ENCODE measurements at places on chromosomes 13 and 19. TPM values are rescaled to one million over a fixed set of nuclear protein-coding genes. Genes with fewer than 3 reads are reported as not detected.

GRCh38 chr13:59103004-59103768, 1060.5 kb downstream of the DIAPH3 start:
- DNase-seq = no peak
- H3K36me3 ChIP-seq = peaks cover 4% of the 10 kb centered on the region

DNA sequence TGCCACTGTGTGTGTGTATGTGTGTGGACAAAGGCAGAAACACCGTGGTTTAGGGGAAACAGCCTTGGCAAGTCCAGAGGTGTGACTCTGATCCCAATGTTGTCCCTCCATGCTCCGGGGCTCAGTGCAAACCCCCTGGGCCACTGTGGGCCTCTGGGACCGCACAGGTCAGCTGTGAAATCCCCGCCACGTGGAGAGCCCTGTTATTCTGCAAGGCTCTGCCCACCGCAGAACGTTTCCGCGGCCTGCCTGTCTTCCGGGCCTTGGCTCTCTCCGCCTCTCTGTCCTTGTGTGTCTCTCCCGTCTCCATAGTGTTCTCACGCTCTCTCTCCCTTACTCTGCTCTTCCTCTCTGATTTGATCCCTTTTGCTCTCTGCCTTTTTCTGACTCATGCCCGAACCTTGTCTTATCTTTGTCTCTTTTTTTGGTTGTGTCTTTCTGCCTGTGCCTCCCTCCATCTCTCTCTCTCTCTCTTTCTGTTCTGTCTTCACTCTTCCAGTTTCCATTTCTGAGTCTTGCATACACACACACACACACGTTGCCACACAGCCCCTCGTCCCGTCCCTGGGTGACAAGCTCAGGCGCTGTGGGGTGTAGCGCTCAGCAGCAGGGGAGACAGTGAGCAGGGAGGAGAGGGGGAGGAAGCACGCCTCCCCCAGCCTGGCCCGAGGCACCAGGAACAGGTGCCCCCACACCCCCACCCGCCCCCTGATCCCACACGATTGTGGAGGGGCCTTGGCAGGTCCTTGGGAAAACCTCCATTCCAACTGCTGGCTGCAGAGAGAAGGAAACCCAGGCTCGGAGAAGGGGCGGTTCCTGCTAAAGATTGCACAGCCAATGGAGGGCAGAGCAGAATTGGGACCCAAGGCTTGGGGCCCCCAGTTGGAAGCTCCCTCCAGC, 3.0 kb downstream of the TTYH1 start:
- H3K4me1 ChIP-seq = peaks cover 22% of the 10 kb centered on the region
- peaks cover 17% of the 10 kb centered on the region for H3K27me3 ChIP-seq
- peak overlapping the region; percentile 21 for H3K4me3 ChIP-seq
- peaks cover 17% of the 10 kb centered on the region for H3K36me3 ChIP-seq

ZSCAN4 gene
- 0.74 TPM for total RNA-seq

DNA sequence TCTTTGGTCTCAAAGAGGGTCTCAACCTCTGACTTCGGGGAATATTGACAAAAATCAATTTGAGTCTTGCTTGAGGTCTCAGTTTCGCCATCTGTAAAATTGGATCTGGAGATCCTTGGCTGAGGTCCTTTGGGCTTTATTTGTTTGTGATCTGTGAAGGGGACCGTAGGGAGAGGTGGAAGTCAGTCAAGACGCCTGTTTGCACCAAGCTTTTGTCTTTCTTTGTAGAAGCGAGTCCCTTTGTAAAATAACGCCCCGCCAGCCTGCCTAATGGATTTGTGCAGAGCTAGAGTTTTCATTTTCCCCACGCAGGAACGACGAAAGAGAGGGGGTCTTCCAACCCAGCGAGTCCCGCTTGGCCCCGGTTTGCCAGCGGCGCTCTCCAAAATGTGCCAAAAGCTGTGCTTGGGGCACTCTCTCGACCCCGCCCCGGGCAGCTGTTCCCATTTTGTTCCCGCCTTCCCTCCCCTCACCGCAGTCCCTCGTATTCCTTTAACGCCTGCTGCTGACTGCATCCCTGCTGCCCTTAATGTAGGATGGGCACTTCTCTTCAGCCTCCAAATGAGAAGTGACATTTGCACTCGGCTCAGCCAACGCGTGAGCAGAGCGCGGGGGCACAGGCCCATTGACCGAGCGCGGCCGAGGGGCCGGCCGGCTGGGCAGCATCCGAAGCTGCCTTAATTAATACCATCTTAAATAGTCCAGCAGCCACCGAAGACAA, 13.0 kb downstream of the ZIC5 start:
- no peak overlapping the region for H3K27ac ChIP-seq
- peaks cover 43% of the 10 kb centered on the region for H3K4me1 ChIP-seq
- H3K27me3 ChIP-seq = peaks cover 26% of the 10 kb centered on the region

DNA sequence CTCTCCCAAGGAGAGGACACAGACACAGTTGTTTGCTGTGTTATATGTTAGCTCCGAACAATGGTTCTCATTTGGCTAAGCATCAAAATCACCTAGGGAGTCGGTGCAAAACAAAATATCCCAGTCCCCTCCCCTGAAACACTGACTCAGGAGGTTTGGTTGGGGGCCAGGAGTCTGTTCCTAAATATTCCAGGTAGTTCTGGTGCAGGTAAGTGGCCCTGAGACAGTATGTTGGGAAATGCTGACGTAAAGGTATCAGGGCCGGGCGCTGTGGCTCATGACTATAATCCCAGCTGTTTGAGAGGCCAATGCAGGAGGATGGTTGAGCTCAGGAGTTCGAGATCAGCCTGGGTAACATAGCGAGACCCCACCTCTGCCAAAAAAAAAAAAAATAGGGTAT, 2.3 kb upstream of the MAP2K7 start:
- H3K4me1 ChIP-seq = peaks cover 12% of the 10 kb centered on the region
- H3K36me3 ChIP-seq = peaks cover 9% of the 10 kb centered on the region
- peaks cover 17% of the 10 kb centered on the region for H3K27me3 ChIP-seq
- DNase-seq = no peak

BABAM1 gene
- total RNA-seq = 136 TPM

ZNF85 gene
- 19.8 TPM for total RNA-seq

DNA sequence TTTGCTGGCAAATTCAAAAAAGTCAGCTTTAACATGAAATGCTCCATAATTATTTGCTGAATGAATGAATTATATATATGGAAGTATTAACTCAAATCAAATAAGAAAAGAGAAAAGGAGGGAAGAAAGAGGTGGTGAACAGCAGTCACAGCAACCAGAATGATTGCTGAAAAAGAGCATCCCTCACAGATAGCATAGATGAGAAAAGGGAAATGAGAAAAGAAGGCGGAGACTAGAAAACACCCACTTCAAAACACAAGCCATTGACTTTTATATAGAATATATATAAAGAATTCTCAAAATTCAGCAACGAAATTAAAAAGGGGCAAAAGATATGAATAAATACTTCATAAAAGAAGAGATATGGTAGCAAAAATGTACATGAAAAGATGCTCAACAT, 75.2 kb downstream of the CAB39L start:
- no peaks in the 10 kb centered on the region for H3K4me1 ChIP-seq
- no peak overlapping the region for H3K4me3 ChIP-seq
- H3K36me3 ChIP-seq = no peaks in the 10 kb centered on the region
- H3K27me3 ChIP-seq = no peaks in the 10 kb centered on the region
- H3K27ac ChIP-seq = no peak overlapping the region

GRCh38 chr13:43804461-43805070, 17.8 kb upstream of the ENOX1 start:
- no peaks in the 10 kb centered on the region for H3K4me1 ChIP-seq
- H3K27ac ChIP-seq = no peak overlapping the region
- H3K27me3 ChIP-seq = no peaks in the 10 kb centered on the region
- H3K4me3 ChIP-seq = no peak overlapping the region
- no peaks in the 10 kb centered on the region for H3K36me3 ChIP-seq
- peak; percentile 42 for DNase-seq

DNA sequence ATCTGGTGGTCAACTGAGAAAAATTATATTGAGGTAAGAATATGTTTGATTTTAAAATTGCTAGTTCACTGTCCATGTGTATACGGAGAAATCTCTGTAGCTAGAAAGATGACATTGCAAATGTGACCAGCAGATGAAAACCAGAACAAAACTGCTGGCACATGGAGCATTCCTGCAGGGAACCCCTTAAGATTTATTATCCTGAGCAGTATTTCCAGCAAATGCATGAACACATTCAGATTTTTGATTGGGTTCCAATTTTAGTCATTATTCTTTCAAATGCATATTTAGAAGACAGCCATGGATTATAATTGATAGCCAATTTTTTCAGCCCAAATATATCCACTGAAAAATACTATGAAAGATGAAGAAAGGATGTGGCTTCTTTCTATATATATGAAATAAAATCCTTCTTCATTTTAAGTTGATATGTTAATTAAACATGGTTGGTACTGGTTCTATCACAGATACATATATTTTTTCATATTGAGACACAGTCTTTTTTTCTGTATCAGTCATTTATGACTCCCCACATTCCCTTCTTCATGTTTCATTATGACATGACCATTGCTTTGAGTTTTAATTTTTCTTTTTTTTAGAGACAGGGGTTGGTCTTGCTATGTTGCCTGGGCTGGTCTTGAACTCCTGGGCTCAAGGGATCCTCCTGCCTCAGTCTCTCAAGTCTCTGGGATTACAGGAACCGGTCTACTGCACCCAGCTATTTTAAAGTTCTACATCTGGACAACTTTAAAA, 376.5 kb downstream of the KLF12 start:
- no peak overlapping the region for H3K4me3 ChIP-seq
- H3K4me1 ChIP-seq = peaks cover 13% of the 10 kb centered on the region
- no peak overlapping the region for H3K27ac ChIP-seq
- no peak for DNase-seq

DNA sequence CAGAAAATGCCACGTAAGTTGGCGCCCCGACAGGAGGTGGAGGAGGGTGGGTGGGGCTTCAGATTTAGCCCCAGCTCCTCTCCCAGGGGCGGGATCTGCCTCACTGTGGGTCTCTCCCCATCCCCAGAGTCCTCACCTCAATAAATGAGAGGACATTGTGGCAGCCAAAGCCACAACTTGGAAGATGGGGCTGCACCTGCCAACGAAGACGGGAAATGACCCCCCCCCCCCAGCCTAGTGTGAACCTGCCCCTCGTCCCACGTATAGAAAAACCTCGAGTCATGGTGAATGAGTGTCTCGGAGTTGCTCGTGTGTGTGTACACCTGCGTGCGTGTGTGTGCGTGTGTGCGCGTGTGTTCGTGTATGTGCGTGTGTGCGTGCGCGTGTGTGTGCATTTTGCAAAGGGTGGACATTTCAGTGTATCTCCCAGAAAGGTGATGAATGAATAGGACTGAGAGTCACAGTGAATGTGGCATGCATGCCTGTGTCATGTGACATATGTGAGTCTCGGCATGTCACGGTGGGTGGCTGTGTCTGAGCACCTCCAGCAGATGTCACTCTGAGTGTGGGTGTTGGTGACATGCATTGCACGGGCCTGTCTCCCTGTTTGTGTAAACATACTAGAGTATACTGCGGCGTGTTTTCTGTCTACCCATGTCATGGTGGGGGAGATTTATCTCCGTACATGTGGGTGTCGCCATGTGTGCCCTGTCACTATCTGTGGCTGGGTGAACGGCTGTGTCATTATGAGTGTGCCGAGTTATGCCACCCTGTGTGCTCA, 1.5 kb upstream of the TRAPPC5 start:
- no peak overlapping the region for H3K27ac ChIP-seq
- peaks cover 14% of the 10 kb centered on the region for H3K27me3 ChIP-seq
- H3K4me3 ChIP-seq = peak overlapping the region; percentile 31
- DNase-seq = no peak
- no peaks in the 10 kb centered on the region for H3K4me1 ChIP-seq
- H3K36me3 ChIP-seq = peaks cover 9% of the 10 kb centered on the region

- peak overlapping the region; percentile 27 for H3K27ac ChIP-seq
- no peak overlapping the region for H3K4me3 ChIP-seq
- no peak for DNase-seq
- peaks cover 1% of the 10 kb centered on the region for H3K27me3 ChIP-seq
- peaks cover 6% of the 10 kb centered on the region for H3K36me3 ChIP-seq
- H3K4me1 ChIP-seq = peaks cover 23% of the 10 kb centered on the region
Measured at GRCh38 chr13:19680751-19681150, 47.3 kb downstream of the MPHOSPH8 start.

GRCh38 chr19:17036640-17037039, 10.0 kb upstream of the CPAMD8 start:
- no peaks in the 10 kb centered on the region for H3K36me3 ChIP-seq
- peaks cover under 1% of the 10 kb centered on the region for H3K4me1 ChIP-seq
- no peak overlapping the region for H3K27ac ChIP-seq
- no peak overlapping the region for H3K4me3 ChIP-seq
- H3K27me3 ChIP-seq = no peaks in the 10 kb centered on the region

GRCh38 chr13:94459116-94459515, 20.4 kb downstream of the DCT start:
- H3K4me1 ChIP-seq = no peaks in the 10 kb centered on the region
- DNase-seq = no peak
- no peaks in the 10 kb centered on the region for H3K36me3 ChIP-seq
- no peaks in the 10 kb centered on the region for H3K27me3 ChIP-seq
- no peak overlapping the region for H3K4me3 ChIP-seq

ALOX5AP gene
- 1.9 TPM for total RNA-seq

- no peak overlapping the region for H3K4me3 ChIP-seq
- no peaks in the 10 kb centered on the region for H3K4me1 ChIP-seq
- no peaks in the 10 kb centered on the region for H3K27me3 ChIP-seq
- no peak overlapping the region for H3K27ac ChIP-seq
- H3K36me3 ChIP-seq = no peaks in the 10 kb centered on the region
- DNase-seq = no peak
Measured at GRCh38 chr13:30308548-30308947, 1.2 kb upstream of the KATNAL1 start.

REX1BD gene
- 88.8 TPM for total RNA-seq

GRCh38 chr19:30450100-30450499, 77.9 kb downstream of the ZNF536 start:
- peak overlapping the region; percentile 82 for H3K27ac ChIP-seq
- H3K4me3 ChIP-seq = no peak overlapping the region
- H3K4me1 ChIP-seq = peaks cover 31% of the 10 kb centered on the region

- peaks cover 7% of the 10 kb centered on the region for H3K27me3 ChIP-seq
- DNase-seq = peak; percentile 40
- no peak overlapping the region for H3K27ac ChIP-seq
- H3K4me1 ChIP-seq = peaks cover 4% of the 10 kb centered on the region
- peaks cover 16% of the 10 kb centered on the region for H3K36me3 ChIP-seq
Measured at GRCh38 chr19:2221918-2222317, 14.2 kb downstream of the PLEKHJ1 start.
